ENCODE measurements at places on chromosomes 1 and 21. TPM values are rescaled to one million over a fixed set of nuclear protein-coding genes. Genes with fewer than 3 reads are reported as not detected.

GRCh38 chr21:41847066-41847804 lies 31.9 kb downstream of the PRDM15 start:
- no peaks in the 10 kb centered on the region for H3K27me3 ChIP-seq
- DNase-seq: no peak
- no peak overlapping the region for H3K27ac ChIP-seq
- H3K36me3 ChIP-seq: no peaks in the 10 kb centered on the region
- no peaks in the 10 kb centered on the region for H3K4me1 ChIP-seq

DNA sequence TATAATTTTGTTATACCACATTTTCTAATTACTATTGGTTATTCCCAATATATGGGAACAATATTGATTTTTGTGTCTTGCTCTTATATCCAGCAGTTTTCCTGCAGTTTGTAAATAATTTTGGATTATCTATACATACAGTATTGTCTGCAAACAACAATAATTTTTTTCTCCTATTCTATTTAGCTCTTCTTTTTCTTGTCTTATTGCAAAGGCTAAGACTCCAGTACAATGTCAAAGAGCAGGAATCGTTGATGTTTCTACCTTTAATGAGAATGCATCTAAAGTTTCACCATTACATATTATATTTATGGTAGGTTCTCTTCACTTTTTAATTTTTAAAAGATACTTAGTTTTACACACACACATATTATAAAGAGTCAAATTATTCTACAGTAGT lies 4.1 kb upstream of the AVPR1B start:
- peaks cover 71% of the 10 kb centered on the region for H3K27me3 ChIP-seq
- no peak overlapping the region for H3K4me3 ChIP-seq
- H3K36me3 ChIP-seq: no peaks in the 10 kb centered on the region
- peaks cover 8% of the 10 kb centered on the region for H3K4me1 ChIP-seq
- no peak overlapping the region for H3K27ac ChIP-seq

GRCh38 chr1:221289103-221289502 lies 409.9 kb downstream of the HLX start:
- H3K4me1 ChIP-seq: no peaks in the 10 kb centered on the region
- H3K36me3 ChIP-seq: no peaks in the 10 kb centered on the region
- H3K27me3 ChIP-seq: no peaks in the 10 kb centered on the region

GRCh38 chr1:213585959-213586586 lies 401.7 kb upstream of the PROX1 start:
- H3K27me3 ChIP-seq: no peaks in the 10 kb centered on the region
- H3K36me3 ChIP-seq: no peaks in the 10 kb centered on the region
- no peak overlapping the region for H3K4me3 ChIP-seq
- no peak overlapping the region for H3K27ac ChIP-seq
- DNase-seq: no peak

- H3K27ac ChIP-seq: no peak overlapping the region
- H3K4me3 ChIP-seq: no peak overlapping the region
- H3K36me3 ChIP-seq: no peaks in the 10 kb centered on the region
- H3K4me1 ChIP-seq: peaks cover 5% of the 10 kb centered on the region
- DNase-seq: no peak
Measured at GRCh38 chr1:59443310-59443709, 146.4 kb downstream of the FGGY start.

Gene KCNJ6
- not detected for total RNA-seq

GRCh38 chr1:56068908-56069307 lies 510.5 kb downstream of the PLPP3 start:
- H3K27me3 ChIP-seq: no peaks in the 10 kb centered on the region
- H3K27ac ChIP-seq: no peak overlapping the region
- H3K4me3 ChIP-seq: no peak overlapping the region
- no peak for DNase-seq
- no peaks in the 10 kb centered on the region for H3K36me3 ChIP-seq
- H3K4me1 ChIP-seq: no peaks in the 10 kb centered on the region

Gene OR10Z1
- not detected for total RNA-seq

Gene HMGN1
- total RNA-seq: 327 TPM

DNA sequence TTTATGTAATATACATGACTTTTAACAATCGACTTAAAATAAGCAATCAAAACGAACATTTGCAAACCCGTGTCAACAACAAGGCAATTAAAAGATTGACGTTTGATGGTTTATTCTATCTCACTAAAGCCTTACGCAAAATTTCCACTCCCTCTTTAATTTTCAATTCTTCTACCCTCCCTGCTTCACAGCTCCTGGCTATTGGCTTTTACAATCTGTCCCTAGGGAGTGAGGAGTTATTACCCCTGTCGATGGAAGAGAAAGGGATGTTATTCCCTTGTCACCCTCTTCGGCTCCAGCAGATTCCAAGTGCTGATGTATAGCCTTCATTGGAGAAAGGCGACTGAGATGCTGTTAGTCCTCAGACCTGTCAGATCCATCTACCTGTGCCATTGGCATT lies 161.3 kb downstream of the ZNF281 start:
- DNase-seq: no peak
- no peak overlapping the region for H3K27ac ChIP-seq
- H3K4me3 ChIP-seq: no peak overlapping the region
- no peaks in the 10 kb centered on the region for H3K36me3 ChIP-seq
- peaks cover 1% of the 10 kb centered on the region for H3K4me1 ChIP-seq

GRCh38 chr1:119026956-119027355 lies 38.8 kb upstream of the TBX15 start:
- no peaks in the 10 kb centered on the region for H3K27me3 ChIP-seq
- H3K27ac ChIP-seq: no peak overlapping the region
- H3K36me3 ChIP-seq: peaks cover 5% of the 10 kb centered on the region
- no peak for DNase-seq

DNA sequence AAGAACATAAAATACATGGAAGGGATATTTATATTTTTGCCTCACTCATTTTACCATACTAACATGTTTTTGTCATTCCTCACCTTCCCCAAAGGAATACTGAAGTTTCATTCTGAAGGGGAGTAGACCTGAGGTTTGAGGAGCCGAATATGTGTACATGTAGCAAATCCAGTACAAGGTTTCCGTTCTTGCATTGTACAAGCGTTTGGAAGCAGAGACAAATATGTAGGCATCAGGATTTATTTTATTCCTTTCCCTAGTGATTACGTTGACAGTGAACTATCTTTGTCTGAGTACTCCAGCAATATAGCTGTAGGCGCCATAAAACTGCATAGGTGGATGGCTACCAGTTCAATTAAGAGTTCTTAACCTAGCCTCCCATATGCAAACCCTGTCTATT lies 191.5 kb downstream of the NFIA start:
- H3K27ac ChIP-seq: no peak overlapping the region
- no peak for DNase-seq
- no peak overlapping the region for H3K4me3 ChIP-seq
- H3K4me1 ChIP-seq: peaks cover 27% of the 10 kb centered on the region

DNA sequence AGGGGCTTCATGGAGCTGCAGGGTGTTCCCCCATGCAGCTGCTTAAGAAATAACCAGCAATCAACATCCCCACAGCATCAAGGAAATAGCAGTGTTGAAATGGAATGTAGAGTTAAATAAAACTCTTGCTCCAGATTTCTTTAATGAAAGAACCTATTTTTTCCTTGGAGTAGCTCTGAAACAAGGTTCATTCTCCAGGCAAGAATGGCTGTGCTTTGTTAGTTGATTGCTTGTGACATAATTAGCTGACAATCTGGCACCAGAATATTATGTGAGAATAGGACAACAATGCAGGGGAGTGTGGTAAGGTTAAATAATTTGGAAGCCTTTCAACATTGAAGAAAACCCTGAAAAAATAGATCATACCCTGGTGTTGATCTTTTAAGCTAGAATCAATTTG lies 254.2 kb upstream of the RRP15 start:
- no peaks in the 10 kb centered on the region for H3K4me1 ChIP-seq
- no peaks in the 10 kb centered on the region for H3K27me3 ChIP-seq
- no peaks in the 10 kb centered on the region for H3K36me3 ChIP-seq
- no peak overlapping the region for H3K4me3 ChIP-seq

Data from activated CD4-positive, alpha-beta memory T cell treated with anti-CD3 and anti-CD28 coated beads, Interleukin-2, amount 10 ng/mL, durations not matched to agents 7 days and 5 days (primary cell).